T47D (cell line): ENCODE measurements at places on chromosomes 7 and 10.

GRCh38 chr7:17710312-17710711 lies 230.0 kb downstream of the SNX13 start:
- no peak for DNase-seq

- DNase-seq, result no peak
These were observed 21.1 kb downstream of the EIF3A start for GRCh38 chr10:119059557-119059956.

DNA sequence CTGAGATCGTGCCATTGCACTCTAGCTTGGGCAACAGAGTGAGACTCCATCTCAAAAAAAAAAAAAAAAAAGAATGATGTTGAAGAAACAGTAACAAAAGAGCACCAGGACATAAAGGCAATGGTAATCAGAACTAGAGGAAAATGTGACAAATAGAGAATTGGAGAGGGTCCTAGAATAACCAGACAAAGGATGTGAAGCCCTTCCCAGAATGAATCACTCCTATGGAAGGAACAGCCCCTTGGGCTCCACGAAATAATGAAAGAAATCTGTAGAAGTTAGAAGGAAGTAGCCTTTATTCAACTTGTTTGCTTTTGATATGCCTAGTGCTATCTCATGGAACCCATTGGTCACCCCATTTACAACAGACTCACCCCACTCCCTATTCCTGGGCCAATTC lies 169.2 kb downstream of the SUGCT start:
- DNase-seq, result no peak

DNA sequence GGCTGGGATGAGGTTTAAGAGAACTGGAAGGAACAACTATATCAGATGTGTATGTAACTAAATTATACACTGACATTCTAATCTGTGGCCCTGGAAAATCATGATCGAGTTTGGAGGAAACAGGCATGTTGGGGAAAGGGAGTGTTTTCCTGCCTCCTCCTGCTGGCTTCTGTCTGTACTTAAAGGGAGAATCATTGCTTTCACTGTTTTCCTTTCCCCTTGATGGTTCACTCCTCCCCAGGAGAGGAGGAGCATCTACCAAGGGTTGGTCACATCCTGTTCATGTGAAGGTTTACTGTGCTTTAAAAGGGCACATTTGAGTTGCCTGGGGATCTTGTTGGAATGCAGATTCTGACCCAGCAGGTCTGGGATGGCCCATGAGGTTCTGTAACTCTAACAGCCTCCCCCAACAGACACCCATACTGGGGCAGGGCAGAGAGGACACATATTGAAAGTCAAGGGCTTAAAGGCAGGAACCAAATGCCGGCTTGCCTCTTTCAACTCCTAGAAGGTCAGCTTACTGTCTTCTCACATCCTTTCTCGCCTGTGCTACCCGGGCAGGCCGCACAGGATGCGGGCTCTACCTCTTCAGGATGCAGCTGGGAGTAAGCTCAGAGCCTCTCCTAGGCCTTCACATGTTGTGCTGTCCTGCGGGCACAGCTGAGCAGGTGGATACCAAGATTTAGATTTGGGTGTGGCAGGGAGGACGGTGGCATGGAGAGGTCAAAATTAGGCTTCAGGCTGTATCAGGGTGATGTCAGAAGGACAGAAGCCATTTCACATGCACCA lies 694.8 kb downstream of the KCNMA1 start:
- no peak for DNase-seq

DNA sequence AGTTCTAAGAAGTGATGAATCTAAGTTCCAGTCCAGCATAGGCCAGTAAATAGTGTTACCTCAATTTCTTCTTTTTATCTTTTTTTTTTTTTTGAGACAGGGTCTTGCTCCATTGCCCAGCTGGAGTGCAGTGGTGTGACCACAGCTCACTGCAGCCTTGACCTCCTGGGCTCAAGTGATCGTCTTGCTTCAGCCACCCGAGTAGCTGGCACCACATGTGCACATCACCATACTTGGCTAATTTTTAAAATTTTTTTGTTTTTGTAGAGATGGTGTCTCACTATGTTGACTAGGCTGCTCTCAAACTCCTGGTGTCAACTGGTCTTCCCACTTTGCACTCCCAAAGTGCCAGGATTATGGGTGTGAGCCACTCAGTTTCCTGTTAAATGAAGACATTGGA lies 126.6 kb upstream of the LYZL2 start:
- DNase-seq, result no peak

GRCh38 chr10:43398939-43399319 lies 10.1 kb downstream of the HNRNPF start:
- DNase-seq, result no peak

DNA sequence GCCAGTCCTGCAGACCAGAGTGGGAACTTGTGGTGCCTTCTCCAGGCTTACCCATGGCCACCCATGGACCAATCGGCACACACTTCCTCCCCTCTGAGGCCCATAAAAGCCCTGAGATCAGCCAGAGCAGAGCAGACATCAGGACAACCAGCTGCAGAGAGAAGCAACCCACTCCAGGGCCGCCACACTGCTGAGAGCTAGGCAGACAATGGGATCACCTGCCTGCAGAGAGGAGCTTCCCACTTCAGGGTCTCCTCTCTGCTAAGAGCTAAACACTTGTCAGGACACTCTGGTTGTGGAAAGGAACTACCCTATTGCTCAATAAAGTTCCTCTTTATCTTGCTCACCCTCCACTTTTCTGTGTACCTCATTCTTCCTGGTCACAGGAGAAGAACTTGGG lies 34.0 kb downstream of the C7orf25 start:
- no peak for DNase-seq

GRCh38 chr7:55593172-55593514 lies 20.8 kb upstream of the VOPP1 start:
- no peak for DNase-seq

- DNase-seq, result no peak
These were observed 111.1 kb downstream of the FZD1 start for GRCh38 chr7:91375378-91375777.

GRCh38 chr7:16091701-16092310 lies 329.5 kb downstream of the CRPPA start:
- DNase-seq, result no peak

GRCh38 chr10:24814568-24815313 lies 91.1 kb upstream of the ARHGAP21 start:
- DNase-seq, result no peak

DNA sequence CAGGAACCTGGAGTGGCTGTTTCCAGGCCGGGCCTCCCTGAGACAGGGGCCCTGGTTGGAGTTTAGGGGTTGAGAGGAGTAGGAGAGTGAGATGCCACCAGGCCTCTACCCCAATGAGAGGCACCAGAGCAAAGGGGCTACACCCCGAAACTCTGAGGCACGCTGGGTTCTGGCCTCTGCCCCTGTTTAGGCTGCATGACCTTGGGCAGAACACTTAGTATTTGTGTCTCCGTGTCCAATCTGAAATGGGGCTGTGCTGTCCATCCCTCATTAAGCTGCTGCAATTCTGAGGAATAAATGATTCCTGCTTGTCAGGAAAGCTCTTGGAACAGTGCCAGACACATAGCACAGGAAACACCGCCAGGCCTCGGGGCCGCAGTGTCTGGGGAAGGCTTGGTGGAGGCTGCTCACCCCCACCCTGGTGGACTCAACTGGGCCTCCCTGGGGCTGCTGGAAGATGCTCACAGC lies 40.5 kb upstream of the SAMD8 start:
- no peak for DNase-seq

GRCh38 chr10:70270952-70271351 lies 12.9 kb downstream of the NPFFR1 start:
- DNase-seq, result no peak

GRCh38 chr10:6516929-6517284 lies 63.2 kb downstream of the PRKCQ start:
- no peak for DNase-seq

DNA sequence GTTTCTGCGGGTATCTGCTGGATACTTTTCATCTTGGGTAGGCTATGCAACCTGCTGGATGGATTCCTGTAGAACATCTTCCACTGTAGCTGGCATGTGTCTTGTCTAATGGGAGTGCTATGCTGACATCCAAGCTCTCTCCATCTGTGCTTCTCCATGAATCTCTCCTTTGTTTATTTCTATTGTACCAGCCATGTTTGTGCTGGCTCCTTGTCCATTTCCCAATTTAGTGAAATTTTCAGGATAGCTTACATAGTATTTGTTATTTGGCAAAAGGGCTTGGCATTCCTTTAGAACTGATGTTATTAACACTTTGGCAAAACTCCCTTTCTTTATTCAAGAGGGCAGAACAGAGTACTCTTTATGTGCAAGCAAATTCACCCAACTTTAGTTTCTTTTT lies 198.0 kb downstream of the CSTF2T start:
- no peak for DNase-seq

DNA sequence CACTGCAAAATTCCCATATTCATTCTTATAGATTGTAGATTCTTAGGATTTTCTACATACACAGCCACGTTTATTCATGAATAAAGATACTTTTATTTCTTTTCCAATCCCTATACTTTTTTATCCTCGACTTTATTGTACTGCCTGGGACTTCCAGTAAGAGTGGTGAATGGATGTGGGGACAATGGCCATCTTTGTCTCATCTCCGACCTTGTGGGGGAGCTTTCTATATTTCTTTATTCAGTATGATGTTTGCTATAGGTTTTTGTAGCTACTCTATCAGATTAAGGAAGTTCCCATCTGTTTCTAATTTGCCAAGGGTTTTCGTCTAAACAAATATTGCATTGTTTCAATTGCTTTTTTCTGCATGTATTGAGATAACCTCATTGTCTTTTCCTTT lies 184.3 kb downstream of the FOXP2 start:
- no peak for DNase-seq

- no peak for DNase-seq
These were observed 94.8 kb downstream of the KCNMA1 start for GRCh38 chr10:77542710-77543259.
